Stimulated activated CD4-positive, alpha-beta T cell treated with anti-CD3 and anti-CD28 coated beads, TNF-alpha, amount 100 ng/mL, for 24 hours (primary cell): ENCODE measurements at places on chromosomes 13 and 19.
A peak's percentile ranks its signal among the peaks of the same experiment; 100 is the strongest.

- no peak for DNase-seq
These were observed 1.7 kb upstream of the PCDH17 start for GRCh38 chr13:57629821-57630235.

DNA sequence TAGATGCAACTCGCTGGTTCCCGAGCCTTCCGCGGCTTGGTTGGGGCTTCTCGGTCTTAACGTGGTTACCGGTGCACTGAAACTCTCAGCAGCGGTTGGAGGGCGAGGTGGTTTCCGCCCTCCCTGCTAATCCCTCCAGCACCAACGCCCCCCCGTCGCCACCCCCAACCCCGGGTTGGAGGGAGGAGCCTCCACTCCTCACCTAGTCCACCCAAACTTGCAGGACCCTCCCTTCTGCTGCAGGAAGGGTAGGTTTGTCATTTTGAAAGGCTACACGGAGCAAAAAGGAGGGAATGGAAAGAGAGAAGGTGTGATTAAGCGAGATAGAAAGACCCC, 465.0 kb downstream of the ITGBL1 start:
- no peak for DNase-seq

- no peak for DNase-seq
These were observed 6.6 kb downstream of the PEPD start for GRCh38 chr19:33514885-33515551.

GRCh38 chr19:32599736-32600157, 18.8 kb downstream of the PDCD5 start:
- peak; percentile 23 for DNase-seq

DNA sequence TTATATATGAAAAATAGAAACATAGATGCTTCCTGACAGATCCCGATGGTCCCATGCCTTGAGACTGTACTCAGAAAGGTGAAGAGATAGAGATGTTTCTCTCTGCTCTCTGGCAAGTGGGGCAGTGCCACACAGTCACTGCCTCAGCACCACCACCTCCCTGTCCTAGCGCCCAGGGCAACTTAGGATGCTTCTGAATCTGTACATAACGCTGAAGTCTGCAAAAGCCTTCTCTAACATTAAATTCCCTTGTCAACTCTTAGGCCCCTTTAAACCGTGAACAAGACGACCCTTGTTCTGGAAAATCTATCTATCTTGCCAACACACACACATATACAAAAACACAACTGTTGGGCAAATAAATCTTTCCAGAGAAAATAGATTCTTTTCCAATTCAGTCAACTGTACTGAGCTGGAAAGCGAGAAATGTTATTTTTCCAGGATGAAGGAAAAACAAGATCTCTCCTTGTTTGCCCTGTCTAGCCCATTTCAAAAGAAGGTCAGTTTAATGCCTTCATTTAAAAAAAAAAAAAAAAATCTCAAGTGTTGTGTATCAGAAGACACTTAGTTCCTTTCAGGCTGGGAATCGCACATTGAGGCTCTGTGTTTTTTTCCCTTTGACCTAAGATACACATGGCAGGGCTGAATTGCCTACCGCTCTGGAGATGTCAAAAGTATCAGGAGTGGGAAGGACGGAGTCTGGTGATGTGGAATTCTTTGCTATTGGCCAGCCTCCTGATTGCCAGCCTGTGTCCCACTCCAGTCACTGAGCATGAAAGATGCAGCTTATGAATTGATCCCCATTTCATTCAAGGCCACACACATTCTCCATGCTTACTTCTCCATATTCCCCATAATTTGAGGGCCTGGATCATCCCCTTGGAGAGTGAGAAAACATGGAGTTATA, 241.4 kb downstream of the LACC1 start:
- no peak for DNase-seq

DNA sequence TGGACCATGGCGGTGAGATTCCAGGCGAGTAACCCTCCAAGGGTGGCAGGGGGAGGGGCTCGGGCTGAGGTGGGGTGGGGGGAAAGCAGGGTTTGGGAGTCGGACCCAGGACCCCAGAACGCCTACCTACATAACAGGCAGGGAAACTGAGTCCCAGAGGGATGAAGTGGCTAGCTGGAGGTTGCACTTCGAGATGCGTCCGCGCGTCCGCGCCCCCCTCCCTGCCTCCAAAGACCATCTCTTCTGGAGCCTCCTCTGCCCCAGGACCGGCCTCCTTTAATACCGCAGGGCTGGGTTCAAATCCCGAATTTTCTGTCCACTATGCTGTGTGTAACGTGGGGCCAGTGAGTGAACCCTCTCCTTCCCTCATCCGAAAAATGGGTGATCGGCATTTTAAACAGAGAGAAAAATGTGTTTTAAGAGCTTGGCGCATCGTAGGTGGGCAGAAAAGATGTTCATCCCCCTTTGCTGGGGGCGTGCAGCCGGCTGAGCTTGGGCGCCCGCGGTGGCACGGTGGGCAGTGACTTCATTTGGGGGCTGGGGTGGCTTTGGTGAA, 13.8 kb downstream of the TJP3 start:
- DNase-seq: no peak

- DNase-seq: no peak
These were observed 98.2 kb downstream of the FREM2 start for GRCh38 chr13:38785042-38785441.

- DNase-seq: no peak
These were observed 12.1 kb upstream of the LGALS13 start for GRCh38 chr19:39590265-39590664.

DNA sequence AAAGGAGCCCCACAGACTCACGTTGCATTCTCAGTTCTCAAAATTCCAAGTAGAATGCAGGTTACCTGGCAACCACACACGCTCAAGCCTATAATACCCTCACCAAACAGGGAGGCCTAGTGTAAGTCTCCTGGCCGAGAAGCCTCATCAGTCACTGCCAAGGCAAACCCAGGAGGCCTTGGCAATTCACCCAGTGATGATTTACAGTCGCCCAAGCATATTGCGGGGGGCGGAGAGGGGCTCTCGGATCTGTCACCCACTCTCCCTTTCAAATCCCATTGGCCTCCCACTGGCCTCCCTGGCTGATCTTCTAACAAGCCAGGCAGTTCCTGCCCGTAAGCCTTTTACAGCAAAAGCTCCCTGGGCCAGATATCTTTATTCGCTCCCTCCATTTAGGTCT, 1.1 kb downstream of the AKAP8L start:
- no peak for DNase-seq

DNA sequence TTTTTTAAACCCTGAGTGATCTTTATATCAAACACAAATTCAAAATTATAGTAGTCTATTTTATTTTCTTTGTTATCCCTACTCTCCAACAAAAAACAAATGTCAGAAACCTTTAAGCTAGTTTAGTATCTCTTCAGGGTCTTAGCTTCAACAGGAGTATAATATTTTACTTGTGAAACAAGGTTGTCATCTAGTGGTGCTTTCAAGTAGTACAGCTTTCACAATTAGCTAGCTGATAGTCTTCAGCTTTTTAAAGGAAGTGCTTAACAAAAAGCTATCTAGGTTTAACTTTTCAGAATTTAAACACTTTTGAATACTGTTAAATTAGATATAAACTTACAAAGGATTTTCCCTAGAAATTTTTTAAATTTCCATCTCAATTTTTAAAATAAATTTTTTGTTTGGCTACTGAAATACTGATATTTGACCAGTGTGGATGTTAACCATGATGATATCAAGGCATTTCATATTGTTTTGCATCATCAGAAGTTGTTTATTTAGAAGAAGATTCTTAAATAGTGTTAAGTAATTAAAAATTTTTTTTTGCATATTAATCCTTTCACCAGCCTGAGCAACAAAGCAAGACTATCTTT, 34.2 kb downstream of the TDRD3 start:
- no peak for DNase-seq

DNA sequence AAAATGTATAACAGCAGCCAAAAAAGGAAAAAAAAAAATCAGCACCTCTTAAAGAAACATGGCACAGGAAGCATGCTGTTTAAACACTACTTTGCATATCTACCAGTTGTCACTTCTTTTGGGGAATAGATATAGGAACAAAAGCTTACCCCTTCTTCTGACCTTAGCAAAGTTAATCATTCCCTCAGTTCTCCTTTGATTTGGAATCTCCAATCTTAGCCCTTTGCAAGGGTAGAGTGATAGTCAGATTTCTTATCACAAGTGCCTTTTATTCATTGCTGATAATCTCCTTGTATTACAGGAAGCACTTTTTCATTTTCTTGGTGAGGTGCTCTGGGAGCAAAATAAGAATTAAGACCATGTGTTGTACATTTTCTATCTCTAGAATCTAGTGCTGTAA, 1327.6 kb downstream of the OLFM4 start:
- DNase-seq: no peak

DNA sequence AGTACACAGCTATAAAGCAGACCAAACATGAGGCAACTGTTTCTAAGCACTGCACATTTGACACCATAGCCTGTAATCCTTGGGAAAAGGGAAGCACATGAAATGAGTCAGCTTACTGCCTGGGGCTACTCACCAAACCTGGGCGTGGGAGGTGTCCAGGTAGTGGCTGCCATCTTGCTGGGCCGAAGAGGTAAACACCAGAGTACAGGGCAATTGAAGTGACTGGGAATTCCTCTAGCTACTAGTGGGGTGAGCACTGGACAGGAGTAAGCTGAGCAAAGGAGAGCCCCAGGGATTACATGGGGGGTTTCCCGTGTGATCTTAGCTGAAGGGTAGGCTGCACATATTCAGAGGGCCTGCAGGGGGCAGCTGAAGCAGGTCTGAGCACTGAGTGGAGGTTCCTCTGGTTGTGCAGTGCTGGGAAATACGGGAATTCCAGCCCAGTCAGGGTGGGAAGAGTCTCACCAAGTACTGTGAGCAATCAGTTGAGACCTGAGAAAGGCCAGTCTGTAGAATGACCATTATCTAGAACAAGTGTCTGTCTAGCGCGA, 140.5 kb downstream of the SLC7A1 start:
- no peak for DNase-seq

DNA sequence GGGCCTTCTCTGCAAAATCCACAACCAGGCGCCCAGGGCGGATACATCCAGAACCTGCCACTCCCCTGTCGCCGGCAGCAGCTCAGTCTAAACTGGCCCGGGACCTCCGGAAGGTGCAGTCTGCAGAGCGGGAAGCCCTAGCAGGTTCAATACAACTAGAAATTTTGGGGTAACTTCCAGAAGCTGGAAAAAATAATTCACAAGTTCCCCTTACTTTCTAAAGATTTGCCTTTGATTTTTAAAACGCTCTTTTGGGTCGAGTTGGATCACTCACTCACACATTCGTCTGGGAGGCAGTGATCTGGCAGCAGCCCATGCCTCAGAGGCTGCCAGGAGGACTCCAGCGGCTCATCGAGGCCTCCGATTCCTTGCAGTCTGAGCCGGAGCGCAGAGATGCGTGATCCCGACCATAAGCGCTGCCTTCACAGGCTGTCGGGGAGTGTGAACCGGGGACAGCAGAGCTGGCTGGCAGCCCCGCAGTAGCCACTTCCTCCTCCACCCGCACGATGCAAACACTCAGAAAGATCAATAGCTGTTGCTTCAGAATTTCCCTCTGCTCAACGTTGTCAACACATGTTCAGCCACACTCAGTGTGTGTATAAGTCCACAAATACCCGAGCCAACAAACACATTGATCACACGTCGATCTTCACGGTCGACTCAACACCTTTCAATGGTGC, 35.6 kb upstream of the ZNF507 start:
- no peak for DNase-seq

DNA sequence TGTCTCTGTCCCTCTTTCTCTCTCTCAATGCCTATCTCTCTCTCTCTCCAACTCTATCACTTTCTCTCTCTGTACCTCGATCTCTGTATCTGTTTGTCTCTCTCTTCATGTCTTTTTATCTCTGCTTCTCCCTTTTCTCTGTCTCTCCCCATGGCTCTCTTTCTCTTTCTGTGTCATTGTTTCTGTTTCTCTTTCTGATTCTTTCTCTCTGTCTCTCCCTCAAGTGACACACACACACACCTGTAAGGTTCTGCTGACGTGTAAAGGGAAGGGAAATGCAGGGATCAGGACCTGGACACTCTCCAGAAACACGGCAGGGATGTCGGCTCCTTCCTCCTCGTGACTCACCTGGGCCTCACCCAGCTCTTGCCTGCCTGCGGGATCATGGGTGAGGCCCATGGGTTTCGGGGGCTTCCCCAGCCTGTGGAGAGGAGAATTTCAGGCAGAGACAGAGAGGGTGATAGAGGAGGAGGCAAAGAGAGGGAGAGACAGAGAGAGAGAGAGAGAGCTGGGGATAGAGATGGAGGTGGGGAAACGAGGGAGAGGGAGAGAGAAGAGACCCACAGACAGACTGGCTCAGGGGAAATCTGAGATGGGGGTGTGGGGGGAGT, 5.4 kb upstream of the PLAUR start:
- no peak for DNase-seq

DNA sequence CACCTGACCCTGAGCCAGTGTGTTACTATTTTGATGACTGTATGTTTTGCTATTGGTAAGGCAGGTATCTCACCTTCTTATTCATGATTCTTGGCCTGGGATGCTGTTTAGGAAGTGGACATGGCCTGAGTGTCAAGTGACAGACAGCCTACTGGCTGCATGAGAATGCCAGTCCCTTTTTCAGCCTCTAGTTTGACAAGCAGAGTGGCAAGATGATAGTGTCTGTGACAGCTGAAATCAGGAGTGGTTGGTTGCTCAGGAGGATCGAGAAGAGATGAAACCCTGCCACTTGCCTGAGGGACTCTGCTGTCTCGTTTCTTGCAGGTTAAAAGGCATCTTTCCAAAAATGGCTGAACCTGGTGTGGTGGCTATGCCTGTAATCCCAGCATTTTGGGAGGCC, 7.1 kb upstream of the ELOF1 start:
- no peak for DNase-seq
